H54 (cell line): ENCODE measurements at places on chromosomes 3 and 15.

DNA sequence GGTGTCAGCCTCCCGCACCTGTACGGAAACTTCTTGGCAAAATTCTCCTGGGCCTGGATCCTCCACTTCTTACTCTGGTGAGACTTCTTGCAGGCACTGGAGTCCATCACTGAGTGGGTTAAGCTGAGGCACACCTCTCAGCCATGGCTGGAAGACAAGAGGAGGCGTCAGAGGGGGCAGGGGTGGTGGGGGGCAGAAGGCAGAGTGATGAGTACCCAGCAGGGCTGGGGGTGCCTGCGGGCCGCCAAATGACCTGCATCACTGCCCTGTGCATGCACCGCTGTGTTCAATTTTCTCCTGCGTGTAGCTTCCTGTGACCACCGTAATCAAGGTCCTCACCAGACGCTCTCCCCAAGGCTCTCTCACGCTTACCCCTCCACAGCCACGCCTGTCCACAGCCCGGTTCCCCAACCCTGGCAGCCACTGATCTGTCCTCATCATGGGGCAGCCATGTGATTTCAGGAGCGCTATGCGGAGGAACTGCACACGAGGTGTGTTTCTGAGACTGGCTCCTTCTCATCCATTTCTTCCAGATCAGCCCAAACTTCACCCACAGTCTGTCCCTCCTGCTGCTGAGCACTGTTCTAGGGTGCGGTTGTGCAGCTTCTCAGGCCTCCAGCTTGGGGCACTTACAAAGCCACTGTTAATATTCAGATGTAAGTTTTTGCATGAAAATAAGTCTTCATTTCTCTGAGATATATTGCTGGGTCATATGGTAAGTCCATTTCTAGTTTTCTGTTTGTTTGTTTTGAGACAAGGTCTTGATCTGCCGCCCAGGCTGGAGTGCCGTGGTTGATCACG lies 5.2 kb downstream of the C3orf22 start:
- no peak for DNase-seq

- DNase-seq = no peak
Measured at GRCh38 chr3:193342551-193342950, 36.0 kb downstream of the ATP13A5 start.

- no peak for DNase-seq
Measured at GRCh38 chr3:158859362-158859761, 57.5 kb downstream of the MFSD1 start.

- no peak for DNase-seq
Measured at GRCh38 chr3:129276385-129276784, 2.3 kb upstream of the HMCES start.

GRCh38 chr3:16033889-16034687 lies 140.4 kb upstream of the GALNT15 start:
- no peak for DNase-seq

DNA sequence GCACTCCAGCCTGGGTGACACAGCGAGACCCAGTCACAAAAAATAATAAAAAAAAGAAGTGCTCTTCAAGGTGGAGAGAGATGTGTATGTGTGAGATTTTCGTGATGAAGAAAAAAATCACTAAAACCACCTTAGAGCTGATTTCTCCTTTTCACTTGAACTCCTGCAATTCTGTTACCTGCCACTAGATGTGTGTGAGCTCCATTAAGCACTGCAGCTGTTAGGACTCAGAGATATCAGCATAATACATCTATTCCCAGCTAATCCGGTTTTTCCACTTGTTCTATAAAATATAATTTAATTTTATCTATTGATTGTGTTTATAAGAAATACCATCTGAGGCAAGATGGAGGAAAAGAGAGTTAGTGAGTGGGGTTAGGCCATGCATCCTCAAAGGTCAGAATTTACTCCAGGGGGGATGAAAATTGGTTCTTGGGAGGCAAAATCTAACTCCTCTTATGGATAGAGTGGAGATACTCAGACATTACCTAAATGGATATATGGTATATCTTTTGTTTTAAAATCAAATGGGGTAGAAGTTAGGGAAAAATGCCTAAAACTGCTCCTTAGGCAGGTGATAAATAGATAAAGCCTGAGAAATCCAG lies 152.7 kb downstream of the IL20RB start:
- DNase-seq = no peak

GRCh38 chr3:143754090-143754489 lies 94.2 kb downstream of the SLC9A9 start:
- no peak for DNase-seq

- DNase-seq = no peak
Measured at GRCh38 chr3:191020730-191021396, 158.4 kb upstream of the GMNC start.

DNA sequence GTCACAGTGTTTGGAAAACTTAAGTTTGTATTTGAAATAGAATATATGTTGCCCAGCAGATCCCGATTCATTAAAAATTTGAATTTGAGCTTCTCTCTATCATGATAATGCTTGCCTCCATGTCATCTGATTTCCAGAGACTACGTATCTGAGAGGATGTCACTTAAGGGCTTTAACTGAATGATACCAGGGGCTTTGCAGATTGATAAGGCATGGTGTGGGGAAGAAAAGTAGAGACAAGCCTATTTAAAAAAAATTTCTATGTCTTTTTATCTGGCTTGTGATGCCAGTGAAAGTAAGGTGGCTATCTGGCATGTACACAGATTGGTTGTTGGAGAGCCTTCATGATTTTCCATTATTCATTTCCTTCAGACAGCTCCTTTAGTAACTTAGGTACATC lies 72.7 kb downstream of the UBE2E2 start:
- no peak for DNase-seq

DNA sequence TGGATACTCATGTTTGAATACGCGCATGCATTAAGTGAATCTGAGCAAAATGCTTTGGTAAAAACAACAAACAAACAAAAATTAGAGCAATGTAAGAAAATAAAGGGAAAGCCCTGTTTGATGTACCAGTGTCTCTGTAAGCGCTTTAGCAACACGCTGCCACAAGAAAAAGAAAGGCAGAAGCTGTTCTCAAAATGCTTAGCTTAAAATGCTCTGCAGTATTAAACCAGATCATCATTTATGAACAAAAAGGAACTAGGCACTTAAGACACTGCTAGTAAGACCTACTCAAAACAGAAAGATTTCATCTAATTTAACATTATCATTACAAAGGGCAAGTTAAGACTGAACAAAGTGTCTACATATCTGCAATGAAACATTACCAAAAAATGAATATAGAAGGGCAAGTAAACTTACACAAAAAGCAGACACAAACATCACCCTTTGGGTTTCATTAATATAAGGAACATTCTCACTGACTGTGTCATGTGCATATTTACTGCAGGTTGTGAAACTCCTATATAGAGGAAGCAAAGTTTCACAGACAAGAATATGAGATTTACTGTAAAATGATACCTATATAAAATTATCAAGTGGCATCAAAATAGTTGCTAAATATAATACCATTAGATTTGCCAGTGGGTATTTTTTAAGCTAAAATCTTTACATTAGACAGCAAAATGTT lies 102.1 kb downstream of the FBXL22 start:
- no peak for DNase-seq

- no peak for DNase-seq
Measured at GRCh38 chr3:194130807-194131589, 5.0 kb upstream of the HES1 start.

- no peak for DNase-seq
Measured at GRCh38 chr15:69522361-69522760, 69.7 kb downstream of the RPLP1 start.

GRCh38 chr15:62118520-62119226 lies 46.4 kb downstream of the C2CD4B start:
- DNase-seq = no peak

DNA sequence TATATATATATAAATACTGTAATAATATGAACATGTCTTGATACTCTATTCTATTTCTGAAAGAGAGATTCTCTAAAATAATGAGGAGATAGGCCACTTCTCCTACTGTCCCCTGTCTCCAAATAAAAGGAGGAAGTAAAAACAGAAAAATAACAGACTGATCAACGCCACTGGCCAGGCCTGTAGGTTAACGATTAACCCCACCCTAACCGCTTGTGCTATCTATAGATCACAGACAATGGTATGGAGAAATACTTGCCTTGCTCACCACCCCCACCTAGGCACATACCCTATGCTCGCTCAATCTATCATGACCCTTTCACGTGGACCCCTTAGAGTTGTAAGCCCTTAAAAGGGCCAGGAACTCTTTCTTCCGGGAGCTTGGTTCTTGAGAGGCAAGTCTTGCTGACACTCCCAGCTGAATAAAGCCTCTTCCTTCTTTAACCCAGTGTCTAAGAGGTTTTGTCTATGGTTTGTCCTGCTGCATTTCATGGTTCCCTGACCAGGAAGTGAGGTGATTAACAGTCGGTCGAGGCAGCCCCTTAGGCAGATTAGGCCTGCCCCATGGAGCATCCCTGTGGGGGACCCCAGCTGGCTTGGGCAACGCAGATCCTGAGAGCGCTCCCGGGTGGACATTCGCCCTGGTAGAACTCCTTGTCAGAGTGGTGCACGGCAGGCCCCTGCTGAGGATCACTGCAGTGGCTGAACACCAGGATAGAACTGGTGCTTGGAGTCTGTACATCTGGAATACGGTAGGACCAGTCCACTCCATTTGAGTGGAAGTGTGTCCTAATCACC lies 521.8 kb upstream of the CNTN3 start:
- DNase-seq = no peak

DNA sequence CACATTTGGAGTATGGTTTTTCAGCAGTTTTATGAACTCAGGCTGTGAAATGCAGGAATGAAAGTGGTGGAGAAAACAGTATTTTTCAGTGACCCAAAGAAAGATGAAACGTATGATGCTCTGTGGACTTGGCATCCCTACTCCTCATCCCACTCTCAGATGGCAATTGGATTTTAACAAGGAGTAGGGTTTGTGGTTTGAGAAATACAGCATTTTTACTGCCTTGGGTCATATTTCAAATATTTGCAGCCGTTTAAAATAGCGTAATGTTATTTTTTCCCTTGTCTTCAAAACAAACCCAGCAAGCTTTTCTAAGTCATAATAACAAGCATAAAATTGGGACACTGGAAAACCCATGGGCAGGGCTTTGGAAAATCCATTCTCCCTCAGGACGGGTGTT lies 117.2 kb upstream of the LRIG1 start:
- no peak for DNase-seq

GRCh38 chr3:123339302-123339701 lies 109.6 kb downstream of the ADCY5 start:
- no peak for DNase-seq

DNA sequence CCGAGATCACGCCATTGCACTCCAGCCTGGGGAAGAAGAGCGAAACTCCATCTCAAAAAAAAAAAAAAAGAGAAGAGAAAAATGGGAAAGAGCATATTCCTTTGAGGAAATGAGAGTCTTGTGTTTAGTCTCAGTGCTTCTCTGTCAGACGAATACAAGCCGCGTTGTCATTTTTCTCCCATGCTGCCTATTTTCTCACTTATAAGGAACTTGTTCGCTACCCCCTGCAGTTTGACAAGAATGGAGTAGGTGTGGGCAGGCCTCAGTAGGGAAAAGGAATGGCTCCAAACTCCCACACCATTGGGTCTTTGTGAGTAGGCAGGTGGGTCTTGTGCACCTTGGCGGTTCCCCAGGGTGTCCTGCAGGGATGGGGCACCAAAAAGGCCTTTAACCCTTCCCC lies 6.5 kb downstream of the GPR160 start:
- DNase-seq = no peak

DNA sequence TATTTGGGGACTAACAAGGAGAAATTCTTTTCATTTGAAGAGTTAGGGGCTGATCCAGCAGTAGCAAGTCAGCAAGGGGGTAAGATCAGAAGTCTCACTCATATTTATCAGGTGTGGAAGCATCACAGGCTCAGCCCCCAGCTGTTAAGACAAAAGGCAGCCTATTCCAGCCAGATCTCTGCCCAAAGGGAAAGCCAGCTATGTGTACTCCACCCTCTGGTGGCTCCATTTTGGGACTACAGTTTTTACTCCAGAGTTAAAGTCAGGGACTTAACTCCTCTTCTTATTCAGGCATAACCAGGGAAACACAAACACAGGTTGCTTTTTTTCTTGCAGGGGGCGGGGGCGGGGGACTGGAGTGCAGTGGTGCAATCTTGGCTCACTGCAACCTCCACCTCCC lies 19.2 kb downstream of the UBP1 start:
- no peak for DNase-seq

GRCh38 chr15:79211481-79211880 lies 71.0 kb upstream of the ANKRD34C start:
- DNase-seq = no peak

DNA sequence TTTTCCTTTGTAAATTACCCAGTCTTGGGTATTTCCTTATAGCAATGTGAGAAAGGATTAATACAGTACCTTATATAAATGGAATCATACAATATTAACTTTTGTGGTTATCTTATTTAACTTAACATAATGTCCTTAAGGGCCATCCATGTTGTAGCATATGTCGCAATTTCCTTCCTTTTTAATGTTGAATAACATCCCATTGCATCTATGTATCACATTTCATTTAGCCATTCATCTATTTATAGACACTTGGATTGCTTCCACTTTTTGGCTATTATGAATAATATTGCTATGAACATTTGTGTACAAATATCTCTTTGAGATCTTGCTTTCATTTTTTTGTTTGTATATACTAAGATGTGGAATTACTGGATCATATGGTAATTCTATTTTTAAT lies 342.2 kb downstream of the PDCD6IP start:
- DNase-seq = no peak

DNA sequence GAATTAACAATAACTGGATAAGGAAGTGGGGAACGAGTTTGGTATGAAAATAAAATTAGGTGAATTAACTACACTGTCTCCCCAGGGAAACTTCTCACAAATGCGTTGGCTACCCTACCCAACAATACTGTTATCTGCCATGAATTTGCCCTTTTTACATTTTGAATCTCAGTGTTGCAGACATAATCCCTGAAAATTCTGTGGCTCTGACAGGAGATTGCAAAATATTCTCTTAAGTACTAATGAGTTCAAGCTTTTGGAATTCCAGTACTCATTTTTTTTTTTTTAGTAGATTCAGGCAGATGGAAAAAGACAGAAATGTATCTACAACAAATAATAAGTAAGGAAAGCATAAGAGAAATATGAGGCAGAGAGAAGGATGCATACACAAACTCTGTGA lies 332.6 kb downstream of the LSAMP start:
- DNase-seq = no peak

- no peak for DNase-seq
Measured at GRCh38 chr15:51060030-51060673, 34.6 kb downstream of the TNFAIP8L3 start.

DNA sequence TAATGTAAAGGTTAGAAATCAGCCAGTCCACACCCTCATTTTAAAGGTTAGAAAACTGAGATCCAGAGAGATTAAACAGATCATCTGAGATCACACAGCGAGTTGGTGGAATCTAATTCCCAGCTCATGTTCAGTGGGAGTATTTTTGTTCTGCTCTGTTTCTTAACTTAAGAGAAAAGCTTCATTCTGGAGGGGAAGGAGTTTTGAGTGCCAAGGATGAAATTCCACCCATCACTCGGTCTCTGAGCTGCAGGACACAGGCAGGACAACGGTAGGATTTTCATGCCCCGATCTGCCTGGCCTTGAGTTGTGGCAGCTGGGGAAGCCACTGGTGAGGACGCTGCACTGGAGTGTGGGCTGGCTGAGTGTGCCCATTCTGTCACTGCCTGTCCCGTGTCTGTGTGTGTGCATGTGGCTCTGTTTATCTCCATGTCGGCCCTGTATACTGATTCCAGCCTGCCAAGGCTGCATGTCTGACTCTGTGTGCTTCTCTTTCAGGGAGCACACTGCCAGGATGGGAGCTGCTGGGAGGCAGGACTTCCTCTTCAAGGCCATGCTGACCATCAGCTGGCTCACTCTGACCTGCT lies 94.3 kb downstream of the CEMIP start:
- no peak for DNase-seq
